ENCODE measurements at places on chromosomes 5 and 9. TPM values are rescaled to one million over a fixed set of nuclear protein-coding genes. Genes with fewer than 3 reads are reported as not detected.
A peak's percentile ranks its signal among the peaks of the same experiment; 100 is the strongest.

DNA sequence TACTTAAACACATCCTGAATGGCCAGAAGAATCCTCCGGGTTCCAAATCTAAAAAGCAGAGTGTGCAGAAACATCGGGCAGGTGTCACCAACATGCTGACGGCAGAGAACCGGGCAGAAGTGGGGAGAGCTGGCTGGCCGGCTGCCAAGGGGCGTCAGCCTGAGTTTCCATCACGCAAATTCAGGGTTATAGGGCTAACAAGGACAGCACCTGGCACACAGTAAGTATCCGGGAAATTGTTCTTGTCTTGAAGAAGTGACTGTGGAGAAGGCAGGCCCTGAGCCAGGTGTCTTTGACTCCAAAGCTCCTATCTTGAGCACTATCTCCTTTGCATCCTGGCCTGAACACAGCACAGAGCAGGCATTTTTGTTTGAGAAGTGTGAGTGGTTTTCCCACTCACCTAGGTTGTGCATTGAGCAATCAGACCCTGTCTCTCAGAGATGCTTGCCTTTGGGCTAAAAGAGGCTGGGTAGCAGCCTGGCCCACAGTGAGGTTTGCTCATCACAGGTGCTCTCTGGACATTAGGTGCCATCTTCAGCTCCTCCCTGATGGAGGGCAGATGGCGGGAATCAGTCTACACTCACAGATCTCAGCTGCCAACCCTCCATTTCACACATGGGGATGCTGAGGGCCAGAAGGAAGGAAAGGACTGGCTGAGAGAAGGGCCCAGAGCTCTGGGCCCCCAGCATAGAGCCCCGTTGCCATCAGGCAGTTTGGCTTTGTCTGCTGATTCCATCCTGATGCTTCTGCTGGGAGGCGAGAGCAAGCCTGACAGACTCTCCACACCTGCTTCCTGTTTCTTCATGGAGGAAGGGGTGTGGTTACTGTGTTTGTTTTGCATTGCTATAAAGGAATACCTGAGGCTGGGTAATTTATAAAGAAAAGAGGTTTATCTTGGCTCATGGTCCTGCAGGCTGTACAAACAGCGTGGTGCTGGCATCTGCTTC lies 52.8 kb downstream of the WHRN start:
- no peaks in the 10 kb centered on the region for H3K36me3 ChIP-seq
- peaks cover 21% of the 10 kb centered on the region for H3K4me1 ChIP-seq
- no peak overlapping the region for H3K4me3 ChIP-seq
- peak overlapping the region; percentile 66 for H3K27ac ChIP-seq
- H3K27me3 ChIP-seq, result no peaks in the 10 kb centered on the region

GRCh38 chr5:79201206-79201605 lies 34.7 kb upstream of the JMY start:
- H3K4me3 ChIP-seq, result no peak overlapping the region
- H3K27me3 ChIP-seq, result no peaks in the 10 kb centered on the region
- DNase-seq, result no peak
- H3K27ac ChIP-seq, result no peak overlapping the region
- no peaks in the 10 kb centered on the region for H3K36me3 ChIP-seq
- no peaks in the 10 kb centered on the region for H3K4me1 ChIP-seq

- H3K4me1 ChIP-seq, result peaks cover 10% of the 10 kb centered on the region
- no peaks in the 10 kb centered on the region for H3K27me3 ChIP-seq
- no peak overlapping the region for H3K27ac ChIP-seq
- no peak overlapping the region for H3K4me3 ChIP-seq
- DNase-seq, result no peak
Measured at GRCh38 chr5:31229266-31229665, 35.8 kb downstream of the CDH6 start.

Gene PGM5
- total RNA-seq, result 0.16 TPM

DNA sequence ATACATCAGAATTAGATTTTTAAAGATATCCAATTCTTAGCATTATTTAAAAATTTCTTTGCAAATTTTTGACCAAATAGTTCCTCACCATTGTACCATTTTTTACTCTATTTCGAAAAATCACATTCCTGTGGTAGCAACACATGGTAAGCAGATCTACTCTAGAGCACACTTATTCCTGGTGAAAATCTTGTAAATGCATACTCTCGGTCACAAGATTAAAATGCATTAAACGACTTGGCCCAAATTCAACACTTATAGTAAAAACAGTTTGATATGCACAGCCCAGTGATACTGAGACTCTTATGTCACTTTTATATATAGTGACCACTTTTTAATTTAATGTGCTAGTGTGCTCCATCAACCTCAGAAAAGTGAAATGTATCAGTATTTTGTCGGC lies 208.8 kb upstream of the TARS1 start:
- no peaks in the 10 kb centered on the region for H3K36me3 ChIP-seq
- no peak overlapping the region for H3K27ac ChIP-seq
- DNase-seq, result no peak
- no peak overlapping the region for H3K4me3 ChIP-seq
- peaks cover 10% of the 10 kb centered on the region for H3K4me1 ChIP-seq

DNA sequence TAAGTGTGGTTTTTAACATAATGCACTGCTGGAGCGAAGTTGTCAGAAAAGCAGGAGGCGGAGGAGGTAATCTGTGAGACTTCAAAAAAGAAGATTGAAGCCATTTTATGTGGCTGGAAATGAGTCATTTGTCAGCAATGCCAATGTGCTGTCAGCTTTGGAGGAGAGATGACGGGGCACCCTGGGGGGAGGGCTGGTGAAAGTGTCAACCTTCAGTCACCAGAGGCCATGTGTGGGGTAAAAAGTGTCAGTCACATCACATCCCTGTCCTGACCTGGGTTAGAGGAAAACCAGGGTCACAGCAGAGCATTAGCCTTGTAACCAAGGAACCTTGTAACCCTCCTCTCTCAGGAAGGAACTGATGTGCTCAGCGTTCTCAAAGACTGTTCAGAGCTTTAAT lies 59.1 kb downstream of the TLR4 start:
- no peak overlapping the region for H3K4me3 ChIP-seq
- H3K27me3 ChIP-seq, result no peaks in the 10 kb centered on the region
- no peaks in the 10 kb centered on the region for H3K36me3 ChIP-seq
- no peaks in the 10 kb centered on the region for H3K4me1 ChIP-seq
- DNase-seq, result no peak
- no peak overlapping the region for H3K27ac ChIP-seq

Gene FAT2
- total RNA-seq, result 0.16 TPM

Gene IFNA10
- total RNA-seq, result not detected

- H3K27ac ChIP-seq, result no peak overlapping the region
- H3K36me3 ChIP-seq, result peaks cover 23% of the 10 kb centered on the region
Measured at GRCh38 chr9:96116275-96117064, 185.5 kb downstream of the HSD17B3 start.

DNA sequence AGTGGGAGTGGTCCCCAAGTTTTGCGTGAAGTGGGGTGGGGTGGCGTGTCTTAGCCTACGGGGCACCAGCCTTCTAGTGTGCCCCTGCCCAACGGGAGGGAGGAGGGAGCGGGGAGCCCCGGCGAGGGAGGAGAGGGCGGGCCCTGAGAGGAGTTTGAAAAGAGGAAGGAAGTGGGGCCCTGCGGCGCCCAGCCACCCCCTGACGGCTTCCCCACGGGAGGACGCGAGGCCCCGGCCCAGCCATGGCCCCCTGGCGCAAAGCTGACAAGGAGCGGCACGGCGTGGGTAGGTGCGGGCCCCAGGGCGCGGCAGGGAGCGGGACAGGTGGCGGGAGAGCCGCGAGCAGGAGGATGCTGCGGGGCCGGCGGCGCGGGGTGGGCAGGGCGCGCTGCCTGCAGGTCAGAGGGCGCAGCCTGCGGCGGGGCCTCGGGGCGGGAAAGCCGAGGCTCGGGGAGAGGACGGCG lies at the start of gene DOCK2:
Gene DOCK2, plus strand, starts transcription at position 191 of the 464 bp plus-strand sequence. Its CDS starts 52 bp downstream, at position 243.
- H3K4me3 ChIP-seq, result peak within 1 kb of the TSS; percentile 90
- H3K27ac ChIP-seq, result no peak within 1 kb of the TSS
- H3K27me3 ChIP-seq, result peaks cover 30% of the 10 kb centered on the region
- peaks cover 22% of the 10 kb centered on the region for H3K4me1 ChIP-seq
- H3K36me3 ChIP-seq, result peaks cover 17% of the 10 kb centered on the region
- DNase-seq, result peak; percentile 40

GRCh38 chr5:178790371-178790770 lies 59.9 kb upstream of the ZNF354A start:
- H3K4me1 ChIP-seq, result peaks cover 9% of the 10 kb centered on the region
- peaks cover 20% of the 10 kb centered on the region for H3K36me3 ChIP-seq
- DNase-seq, result no peak
- no peaks in the 10 kb centered on the region for H3K27me3 ChIP-seq
- no peak overlapping the region for H3K27ac ChIP-seq

DNA sequence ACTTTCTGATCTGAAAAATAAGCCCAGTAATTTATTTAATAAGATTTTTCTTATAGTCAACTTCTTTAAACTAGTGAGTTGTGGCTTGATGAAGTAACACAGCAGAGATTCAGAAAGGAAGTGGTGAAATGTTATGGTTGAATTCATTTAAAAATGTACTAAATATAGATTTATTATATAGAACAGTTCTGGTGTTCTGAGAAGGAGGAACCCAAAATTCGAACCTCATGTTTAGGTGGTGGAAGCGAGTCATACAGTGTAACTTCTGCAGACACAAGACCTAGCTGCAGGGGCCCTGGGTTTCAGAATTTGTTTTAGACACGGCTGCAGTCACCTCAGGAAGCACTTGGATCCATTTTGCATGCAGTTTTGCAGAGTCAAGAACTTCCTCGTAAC lies 188.2 kb downstream of the TRIO start:
- no peak overlapping the region for H3K4me3 ChIP-seq
- H3K36me3 ChIP-seq, result peaks cover 12% of the 10 kb centered on the region
- H3K4me1 ChIP-seq, result peaks cover 20% of the 10 kb centered on the region
- no peaks in the 10 kb centered on the region for H3K27me3 ChIP-seq
- peak overlapping the region; percentile 41 for H3K27ac ChIP-seq

DNA sequence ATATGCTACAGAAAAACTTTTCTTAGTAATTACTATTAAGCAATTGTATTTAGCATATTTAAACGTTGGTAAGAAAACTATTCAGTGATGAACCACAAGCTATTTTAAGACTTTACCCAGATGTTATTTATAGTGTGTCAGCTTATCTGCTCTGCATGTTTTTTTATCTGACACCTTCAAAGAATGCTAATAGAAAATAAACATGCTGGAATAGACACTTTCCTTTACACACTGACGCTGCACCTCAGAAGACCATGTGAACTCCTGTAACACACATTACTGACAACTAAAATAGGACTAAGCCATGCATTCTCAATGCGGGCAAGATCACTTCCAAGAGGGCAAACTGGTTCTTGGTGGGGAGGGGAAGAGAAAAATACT lies 38.3 kb downstream of the FNIP1 start:
- H3K27ac ChIP-seq, result no peak overlapping the region

DNA sequence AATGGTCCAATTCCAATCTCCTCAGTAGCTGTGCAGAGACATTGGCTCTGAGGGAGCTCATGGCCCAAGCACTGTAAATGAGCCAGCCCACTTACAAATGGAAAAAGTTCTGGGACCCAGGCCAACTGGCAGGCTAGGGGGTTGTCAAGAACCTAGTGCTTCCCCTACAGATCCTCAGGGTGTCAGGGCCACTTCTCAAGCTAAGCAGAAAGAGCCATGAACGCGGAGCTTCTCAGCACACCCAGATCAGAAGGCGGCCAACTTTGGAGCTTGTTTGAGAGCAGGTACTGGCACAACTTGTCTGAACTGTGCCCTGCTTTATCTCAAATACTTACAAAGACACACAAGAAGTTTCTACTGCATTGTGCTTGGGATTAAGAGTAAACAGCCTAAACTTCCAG lies 17.5 kb downstream of the TLE1 start:
- no peak for DNase-seq
- peaks cover 74% of the 10 kb centered on the region for H3K4me1 ChIP-seq
- H3K36me3 ChIP-seq, result peaks cover 54% of the 10 kb centered on the region

DNA sequence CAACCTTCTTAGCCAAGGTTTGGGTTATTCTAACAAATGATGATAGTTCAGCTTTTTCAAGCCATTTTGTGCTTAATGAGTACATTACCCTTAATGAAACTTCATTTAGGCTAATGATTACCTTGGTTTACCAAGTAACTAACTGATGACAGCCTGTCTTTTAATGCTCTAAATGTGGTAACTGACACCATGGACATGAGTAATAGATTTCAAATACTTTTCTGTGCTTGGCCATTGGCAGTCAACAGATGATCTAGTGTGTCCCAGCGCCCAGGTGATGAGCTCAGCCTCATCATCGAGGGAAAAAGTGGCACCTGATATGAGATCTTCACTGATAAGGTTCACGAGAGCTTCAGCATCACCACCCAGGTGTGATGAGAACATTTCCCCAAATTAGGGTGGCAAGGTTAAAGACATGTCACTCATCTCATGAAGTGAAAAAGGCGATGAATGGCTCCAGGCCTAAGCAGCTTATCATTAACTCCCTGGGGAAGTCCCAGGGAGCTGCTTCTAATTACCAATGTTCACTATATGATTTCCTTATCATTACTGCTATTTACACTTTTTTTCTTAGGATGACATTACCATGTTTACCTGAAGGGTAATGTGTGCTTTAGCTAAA lies 296.0 kb downstream of the SPOCK1 start:
- H3K27ac ChIP-seq, result no peak overlapping the region
- H3K4me1 ChIP-seq, result peaks cover 62% of the 10 kb centered on the region
- H3K4me3 ChIP-seq, result no peak overlapping the region
- peaks cover 3% of the 10 kb centered on the region for H3K27me3 ChIP-seq
- H3K36me3 ChIP-seq, result no peaks in the 10 kb centered on the region

Gene FRMPD1
- 0.14 TPM for total RNA-seq

DNA sequence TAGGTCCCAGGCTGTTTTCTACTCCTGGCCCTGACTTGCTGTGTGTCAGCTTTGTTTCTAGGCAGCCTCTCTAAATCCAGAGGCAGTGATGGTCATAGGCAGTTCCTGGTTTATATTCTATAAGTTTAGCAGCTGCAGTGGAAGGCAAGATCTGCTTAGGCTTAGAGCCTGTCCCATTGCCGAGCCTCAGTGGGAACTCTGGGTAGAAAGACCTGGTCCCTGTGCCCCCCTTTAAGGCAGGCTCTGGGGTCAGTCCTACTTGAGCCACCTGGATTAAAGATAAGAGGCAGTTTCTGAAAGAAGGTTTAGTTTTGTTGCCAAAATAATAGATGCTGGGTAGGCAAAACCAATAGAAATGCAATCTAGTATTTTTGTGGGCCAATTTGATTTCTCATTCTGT lies 13.6 kb downstream of the MCCC2 start:
- H3K4me1 ChIP-seq, result no peaks in the 10 kb centered on the region
- H3K27me3 ChIP-seq, result no peaks in the 10 kb centered on the region
- H3K4me3 ChIP-seq, result no peak overlapping the region
- no peak for DNase-seq

Gene SH3GL2
- total RNA-seq, result 5.8 TPM

GRCh38 chr5:54460181-54460919 lies 4.9 kb downstream of the HSPB3 start:
- H3K27me3 ChIP-seq, result peaks cover 3% of the 10 kb centered on the region
- H3K4me3 ChIP-seq, result no peak overlapping the region
- H3K36me3 ChIP-seq, result peaks cover 29% of the 10 kb centered on the region
- H3K27ac ChIP-seq, result no peak overlapping the region
